ENCODE measurements at places on chromosomes 3 and 15. TPM values are rescaled to one million over a fixed set of nuclear protein-coding genes. Genes with fewer than 3 reads are reported as not detected.

GRCh38 chr15:51252671-51253070 lies 85.7 kb downstream of the CYP19A1 start:
- no peak for DNase-seq

GRCh38 chr3:48945432-48945831 lies 26.8 kb downstream of the ARIH2 start:
- no peak for DNase-seq

GRCh38 chr15:75153565-75154276 lies 48.0 kb upstream of the C15orf39 start:
- DNase-seq: no peak

DNA sequence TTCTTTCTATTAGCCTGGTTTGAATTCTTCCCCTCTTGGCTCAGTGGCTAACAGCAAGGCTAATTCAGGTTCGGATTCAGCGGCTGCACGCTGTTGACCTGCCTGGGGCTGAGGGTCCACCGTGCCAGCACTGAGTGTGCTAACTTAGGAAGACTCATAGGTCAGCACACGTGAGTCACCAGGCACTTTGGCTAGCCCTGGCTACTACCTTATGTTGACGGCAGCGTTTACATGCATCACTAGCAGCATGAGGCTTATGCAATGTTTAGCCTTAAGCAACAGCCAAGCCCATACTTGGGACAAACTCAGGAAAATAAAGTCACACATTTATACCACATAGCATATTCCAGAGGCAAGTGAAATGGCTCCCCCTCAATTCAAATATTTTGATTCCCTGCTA lies 137.7 kb downstream of the RAB11A start:
- no peak for DNase-seq

GRCh38 chr3:111769992-111770352 lies 89.1 kb upstream of the PHLDB2 start:
- no peak for DNase-seq

The RPL39L gene
- 2.9 TPM for total RNA-seq

DNA sequence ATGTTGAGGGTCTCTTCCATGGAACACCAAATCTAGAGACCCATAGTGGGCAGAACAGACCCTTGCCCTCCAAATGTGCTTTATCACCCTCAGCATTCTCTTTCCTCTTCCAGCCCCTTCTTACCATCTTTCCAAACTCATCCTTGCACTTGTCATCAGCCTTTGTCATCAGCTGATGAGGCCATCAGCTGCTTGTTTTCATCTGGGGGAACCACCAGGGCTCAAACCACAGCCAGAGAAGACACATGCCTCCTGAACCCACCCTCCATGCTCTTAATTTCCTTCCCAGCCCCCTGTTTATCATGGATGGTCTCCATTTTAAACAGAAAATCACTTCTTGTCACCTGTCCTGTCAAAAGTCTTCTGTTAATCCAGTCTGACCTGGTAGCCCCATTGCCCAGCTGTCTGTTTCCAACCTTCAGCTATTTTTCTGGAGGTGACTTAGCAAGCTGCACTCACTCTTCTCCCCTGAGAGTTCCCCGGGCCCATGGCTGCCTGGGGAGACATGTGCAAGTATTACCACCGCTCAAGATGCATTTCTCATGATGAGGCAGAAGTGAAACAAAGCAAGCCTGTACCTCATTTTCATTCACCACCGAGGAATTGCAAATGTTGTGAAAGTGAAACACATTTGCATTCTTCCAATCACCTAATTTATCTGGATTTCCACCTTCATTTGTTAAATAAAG lies 14.7 kb upstream of the SYNM start:
- DNase-seq: no peak

The TEX55 gene
- total RNA-seq: not detected

The AHSG gene
- not detected for total RNA-seq

- no peak for DNase-seq
These were observed 28.2 kb downstream of the ZNF385D start for GRCh38 chr3:21722768-21723167.

DNA sequence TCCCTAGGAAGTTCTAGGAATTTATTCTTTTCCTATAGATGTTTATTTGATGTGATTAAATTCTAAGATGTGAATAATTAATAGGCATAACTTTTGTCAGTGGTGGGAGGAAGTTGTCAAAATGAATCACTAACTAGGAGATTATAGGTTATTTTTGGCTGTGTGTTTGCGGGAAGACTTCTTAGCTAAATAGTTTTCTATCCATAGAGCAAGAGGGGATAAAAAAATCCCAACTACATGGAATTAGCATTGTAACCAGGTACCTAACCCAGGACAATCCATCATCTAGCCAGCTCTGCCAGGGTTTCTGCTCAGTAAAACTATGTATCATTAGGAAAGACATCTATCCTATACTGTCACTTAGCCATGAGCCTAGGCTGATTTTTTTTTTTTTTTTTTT lies 23.9 kb downstream of the SLC30A4 start:
- DNase-seq: no peak

DNA sequence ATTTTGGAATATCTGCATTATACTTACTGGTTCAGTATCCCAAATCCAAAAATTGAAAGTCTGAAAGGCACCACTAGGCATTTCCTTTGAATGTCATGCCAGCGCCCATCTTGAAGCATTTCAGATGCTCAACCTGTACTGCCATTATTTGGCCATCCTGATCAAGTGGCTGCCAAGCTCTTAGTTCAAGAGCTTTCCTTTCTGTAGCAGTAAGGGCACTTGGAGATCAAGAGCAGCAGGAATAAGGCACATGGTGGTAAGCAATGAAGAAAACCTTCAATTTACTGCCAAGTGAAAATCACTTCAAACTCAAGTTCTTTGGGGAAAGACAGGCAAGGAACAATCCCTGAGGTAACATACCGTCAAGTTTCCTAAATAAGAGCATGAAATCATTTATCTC lies 10.0 kb downstream of the RHOA start:
- DNase-seq: no peak

GRCh38 chr15:42553554-42553953 lies 4.9 kb downstream of the HAUS2 start:
- DNase-seq: no peak

The PLSCR2 gene
- total RNA-seq: 0.82 TPM

DNA sequence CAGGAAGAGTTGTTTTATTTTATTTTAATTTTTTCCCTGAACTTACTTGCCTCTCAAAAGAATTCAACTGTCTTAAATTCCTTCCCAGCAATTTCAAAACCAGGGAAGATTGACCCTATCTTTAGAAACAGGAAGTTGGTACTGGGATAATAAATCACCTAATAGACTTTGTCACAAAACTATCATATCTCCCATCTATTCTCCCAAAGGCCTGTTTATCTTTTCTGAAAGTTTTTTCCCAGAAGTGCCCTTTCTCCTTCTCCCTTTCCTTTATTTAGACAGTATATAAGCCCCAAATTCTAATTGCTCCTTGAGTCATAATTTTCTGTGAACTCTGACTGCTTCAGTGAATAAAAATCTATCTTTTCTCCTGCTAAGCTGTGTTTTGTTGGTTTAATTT lies 2.9 kb upstream of the RNF7 start:
- DNase-seq: no peak

The TUSC7 gene
- total RNA-seq: not detected

- no peak for DNase-seq
These were observed 871.0 kb downstream of the OTOL1 start for GRCh38 chr3:162367429-162368260.
